Amniotic stem cell (primary cell): ENCODE measurements at places on chromosomes 2 and 18.

DNA sequence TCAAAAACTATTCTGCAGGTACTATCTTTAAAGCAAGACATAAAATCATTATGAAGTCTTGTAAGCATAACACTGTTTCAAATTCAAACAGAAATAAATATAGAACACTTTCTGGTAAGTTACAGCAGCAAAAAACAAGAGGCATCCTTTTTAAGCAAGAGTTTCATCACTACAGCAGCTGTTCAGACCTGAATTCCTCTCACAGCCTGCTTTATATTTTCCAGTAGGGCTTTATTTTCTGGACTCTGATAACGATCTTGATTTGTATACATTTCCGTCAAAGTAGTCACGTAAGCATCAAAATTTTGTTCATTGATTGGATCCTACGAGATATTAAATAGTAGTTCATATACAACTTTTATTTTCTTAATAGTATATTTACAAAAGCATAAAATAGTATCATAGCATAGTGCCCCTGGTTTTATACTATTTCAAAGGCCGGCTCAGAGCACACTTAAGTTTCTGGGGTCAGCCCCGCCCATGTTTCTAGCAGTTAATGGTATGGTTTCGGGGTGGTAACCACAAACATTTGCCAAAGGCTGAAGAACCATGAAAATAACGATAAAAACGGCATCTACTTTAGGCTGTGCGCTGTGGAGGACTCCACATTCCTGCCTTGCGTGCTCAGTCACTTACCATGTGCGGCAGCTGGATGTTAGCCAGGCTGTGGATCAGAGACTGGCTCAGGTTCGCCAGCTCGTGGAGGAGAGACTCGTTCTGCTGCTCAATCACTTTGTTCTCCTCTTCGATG is 47.5 kb upstream of the PXDN start:
- peak; percentile 19 for DNase-seq

- no peak for DNase-seq
Measured at GRCh38 chr2:235390108-235390815, 103.6 kb upstream of the AGAP1 start.

- peak; percentile 52 for DNase-seq
Measured at GRCh38 chr2:172931918-172932520, 143.6 kb upstream of the MAP3K20 start.

GRCh38 chr2:201904538-201905420 is 98.4 kb downstream of the CDK15 start:
- DNase-seq, result no peak

GRCh38 chr2:195407783-195408182 is 249.2 kb upstream of the SLC39A10 start:
- DNase-seq, result no peak

GRCh38 chr18:32219431-32220018 is 29.7 kb downstream of the MEP1B start:
- DNase-seq, result no peak

DNA sequence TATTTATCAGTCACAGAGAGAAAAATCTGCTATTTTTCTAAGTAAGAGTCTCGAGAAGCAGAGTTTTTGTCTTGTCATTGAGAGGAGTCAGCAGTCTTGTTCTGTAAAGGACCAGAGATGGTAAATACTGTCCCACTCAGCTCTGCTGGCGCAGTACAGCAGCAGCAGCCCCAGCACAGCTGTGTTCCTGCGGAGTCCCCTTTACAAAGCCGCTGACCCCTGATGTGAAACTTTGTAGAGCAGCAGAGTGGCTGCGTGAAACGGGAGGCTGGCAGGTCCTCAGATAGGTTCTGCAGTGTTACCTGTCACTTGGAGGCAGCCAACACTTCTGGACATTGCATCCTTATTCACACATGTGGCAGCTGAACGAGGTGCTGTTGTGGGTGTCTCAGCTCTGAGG is 45.2 kb downstream of the TMEM185B start:
- DNase-seq, result no peak

- DNase-seq, result no peak
Measured at GRCh38 chr2:143296089-143296488, 166.9 kb downstream of the ARHGAP15 start.

DNA sequence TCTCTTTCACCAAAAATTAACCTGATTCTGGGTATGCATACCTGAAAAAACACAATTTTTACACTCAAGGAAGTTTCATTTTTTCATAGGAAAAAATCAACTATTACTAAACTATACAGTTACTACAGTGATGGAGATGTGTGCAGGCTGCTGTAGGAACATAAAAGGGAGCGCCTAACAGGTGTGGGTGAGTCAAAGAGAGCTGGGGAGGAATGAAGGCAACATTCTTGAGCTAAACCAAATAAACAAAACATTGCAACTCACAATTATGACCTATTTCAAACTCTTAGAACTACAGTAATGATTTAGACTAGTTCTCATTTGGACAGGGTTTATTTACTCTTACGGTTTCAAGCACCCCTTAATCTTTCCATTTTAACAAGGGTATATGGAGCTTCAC is 13.4 kb upstream of the CLASP1 start:
- DNase-seq, result no peak
